Transverse colon (tissue), 4 donors: ENCODE measurements at places on chromosomes 13 and 19.
A peak's percentile ranks its signal among the peaks of the same experiment; 100 is the strongest.

GRCh38 chr13:40205771-40206240 is 460.6 kb downstream of the FOXO1 start:
- DNase-seq: no peak

DNA sequence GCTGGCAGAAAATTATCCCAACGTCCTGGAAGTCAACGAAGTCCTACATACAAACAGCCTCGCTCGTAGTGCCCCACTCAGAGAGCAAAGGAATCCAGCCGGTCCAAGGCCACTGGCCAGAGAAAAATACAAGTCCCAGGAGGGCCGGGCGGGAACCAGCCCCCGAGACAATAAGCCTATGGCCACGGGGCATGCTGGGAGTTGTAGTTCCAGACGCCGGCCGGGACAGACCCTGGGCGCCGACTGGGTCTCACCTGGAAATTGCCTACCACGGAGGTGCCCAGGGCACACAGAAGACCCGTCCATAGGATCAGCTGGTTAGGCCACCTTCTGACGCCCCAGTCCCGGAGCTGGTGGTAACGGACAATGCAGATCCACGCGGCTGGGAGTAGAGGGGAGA is 5.4 kb downstream of the TMEM150B start:
- no peak for DNase-seq

DNA sequence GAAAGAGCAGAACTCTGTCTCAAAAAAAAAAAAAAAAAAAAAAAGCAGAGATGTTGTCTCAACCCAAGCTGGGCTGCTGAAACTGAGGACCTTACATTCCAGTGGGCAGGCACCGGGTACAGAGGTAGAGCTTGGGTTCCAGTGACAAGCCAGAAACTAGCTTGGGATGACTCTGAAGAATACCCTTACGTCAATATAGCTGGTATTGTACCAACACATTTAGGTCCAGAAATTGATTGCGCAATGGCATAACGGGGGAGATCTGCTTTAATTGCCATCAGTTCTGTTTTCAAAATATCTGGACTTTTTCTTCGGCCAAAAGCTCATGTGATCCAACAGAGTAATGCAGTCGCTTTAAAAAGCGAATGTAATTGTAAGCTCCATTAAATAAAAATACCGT is 103.1 kb upstream of the UBL3 start:
- no peak for DNase-seq

DNA sequence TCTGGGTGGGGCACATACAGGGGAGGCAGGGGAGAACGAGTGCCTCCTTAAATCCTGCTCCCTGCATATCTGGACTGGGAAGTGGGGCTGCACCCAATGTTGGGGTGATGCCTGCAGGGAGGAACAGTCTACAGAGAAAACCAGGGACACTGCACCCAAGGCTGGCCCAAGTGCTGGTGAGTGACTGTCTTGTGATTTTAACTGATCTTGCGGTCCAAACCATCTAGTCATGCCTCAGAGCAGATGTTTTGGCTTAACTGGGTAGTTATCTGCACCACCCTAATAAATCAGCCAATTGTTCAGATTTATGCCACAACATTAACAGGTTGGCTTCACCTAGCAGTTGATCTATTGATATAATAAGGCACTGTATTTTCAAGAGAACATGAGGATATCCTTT is 219.2 kb upstream of the IRS2 start:
- DNase-seq: no peak

- DNase-seq: peak; percentile 65
Measured at GRCh38 chr19:19096641-19097627, 33.1 kb downstream of the SLC25A42 start.

- no peak for DNase-seq
Measured at GRCh38 chr19:13834244-13835069, 39.2 kb downstream of the ZSWIM4 start.

- no peak for DNase-seq
Measured at GRCh38 chr19:16773259-16773658, 53.6 kb downstream of the NWD1 start.

DNA sequence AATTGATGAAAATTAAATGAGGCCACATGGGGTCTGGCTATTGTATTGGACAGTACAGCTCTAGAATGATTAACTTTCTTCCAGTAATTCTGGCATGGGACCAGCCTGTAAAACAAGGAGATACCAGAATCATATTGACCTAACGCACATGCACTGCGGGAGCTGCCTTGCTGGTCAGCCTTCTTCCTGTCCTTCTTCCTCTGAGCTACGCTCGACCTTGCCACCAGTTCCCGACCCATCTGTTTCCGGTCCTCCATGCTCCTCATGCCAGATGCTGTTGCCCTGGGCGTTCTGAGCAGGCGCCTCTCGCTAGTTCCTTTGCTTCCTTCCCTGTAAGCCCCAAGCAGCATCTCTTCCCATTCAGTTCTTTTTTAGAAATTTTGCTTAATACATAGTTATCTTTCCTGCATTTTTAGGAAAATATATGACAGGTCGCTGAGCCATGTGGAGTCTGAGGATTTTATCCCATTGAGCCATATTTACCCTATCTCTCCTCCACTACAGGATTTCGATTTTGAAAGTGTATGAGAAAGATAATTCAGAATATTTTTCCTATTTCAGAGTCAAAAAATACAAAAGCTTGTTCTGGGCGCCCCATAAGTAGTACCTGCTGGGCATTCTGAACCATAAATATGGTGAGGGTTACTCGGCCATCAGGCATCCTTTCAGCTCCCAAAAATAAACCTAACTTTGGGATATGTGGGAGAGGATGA is 38.6 kb downstream of the TNFRSF19 start:
- DNase-seq: peak; percentile 18

DNA sequence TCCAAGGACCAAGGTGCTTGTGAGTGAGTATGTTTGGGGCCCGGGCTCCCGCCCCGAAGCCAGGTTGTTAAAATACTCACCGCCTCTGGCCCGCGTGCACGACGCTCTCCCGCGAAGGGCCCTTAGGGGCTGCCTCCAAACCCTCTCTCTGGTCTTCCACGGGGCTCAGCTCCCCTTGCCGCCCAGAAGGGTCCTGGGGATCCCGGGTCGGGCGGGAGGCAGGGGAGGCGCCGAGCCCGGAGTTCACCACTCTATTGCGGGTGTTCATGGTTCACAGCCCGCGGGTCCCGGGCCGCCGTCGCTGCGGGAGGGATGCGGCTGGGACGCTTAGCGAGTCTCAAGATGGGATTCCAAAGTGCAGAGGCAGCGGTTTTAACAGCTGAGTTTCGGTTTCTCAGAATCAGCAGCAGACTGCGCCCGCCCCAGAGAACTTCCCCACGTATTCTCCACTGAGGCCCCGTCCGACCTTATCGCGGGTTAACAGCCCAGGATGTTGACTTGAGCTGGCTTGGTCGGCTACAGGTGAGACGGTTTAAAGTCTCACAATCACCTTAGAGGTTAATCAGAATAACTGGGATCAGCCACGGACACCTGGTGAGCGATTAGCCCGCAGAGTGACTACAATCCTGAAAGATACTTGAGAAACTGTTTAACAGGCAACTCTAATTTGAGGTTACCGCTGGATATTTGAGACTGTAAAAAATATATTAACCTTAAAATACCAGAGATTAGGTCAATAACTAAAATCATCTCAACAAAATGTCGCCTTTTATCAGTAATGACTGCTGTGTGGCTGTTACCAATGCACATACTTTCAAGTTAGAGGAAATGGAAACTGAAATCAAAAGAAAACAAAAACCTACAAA is at the start of gene EPSTI1:
Gene EPSTI1 (minus strand): TSS at position 344 of the 866 bp plus-strand sequence. CDS start 76 bp downstream, at position 268.
- peak; percentile 83 for DNase-seq

DNA sequence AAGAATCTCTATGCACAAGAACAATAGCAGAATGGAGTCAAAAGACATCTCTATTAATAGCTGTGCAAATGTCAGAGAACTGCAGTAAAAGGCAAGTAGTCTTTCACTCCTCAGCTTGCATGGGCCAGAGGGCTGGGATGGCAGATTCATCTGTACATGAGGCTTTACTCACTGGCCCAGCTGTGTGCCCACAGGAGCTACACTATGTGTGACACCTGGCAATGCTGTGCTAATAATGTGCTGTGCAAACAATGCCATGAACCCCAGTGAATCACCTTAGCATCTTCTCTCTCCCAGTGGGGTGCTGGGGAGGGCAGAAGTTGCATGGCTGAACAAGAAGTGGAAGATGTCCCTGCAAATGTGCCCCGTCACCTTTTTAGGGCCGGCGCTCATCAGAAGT is 73.1 kb downstream of the KL start:
- DNase-seq: no peak

DNA sequence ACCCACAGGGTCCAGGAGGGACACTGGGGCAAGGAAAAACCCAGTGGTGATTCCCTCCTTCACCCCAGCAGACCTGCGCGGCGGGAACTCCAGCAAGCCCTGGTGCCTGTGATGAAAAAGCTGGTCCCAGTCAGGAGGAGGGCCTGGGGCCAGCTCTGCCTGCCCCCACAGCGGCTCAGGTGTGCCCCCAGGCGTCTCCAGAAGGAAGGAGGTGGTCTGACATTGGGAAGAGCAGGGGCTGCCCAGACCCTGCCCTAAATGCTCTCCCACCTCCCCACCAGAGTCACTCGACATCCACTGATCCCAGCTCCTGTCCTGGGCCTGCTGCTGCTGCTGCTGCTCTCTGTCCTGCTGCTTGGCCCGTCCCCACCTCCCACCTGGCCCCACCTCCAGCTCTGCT is 6.2 kb downstream of the PTH2 start:
- no peak for DNase-seq

DNA sequence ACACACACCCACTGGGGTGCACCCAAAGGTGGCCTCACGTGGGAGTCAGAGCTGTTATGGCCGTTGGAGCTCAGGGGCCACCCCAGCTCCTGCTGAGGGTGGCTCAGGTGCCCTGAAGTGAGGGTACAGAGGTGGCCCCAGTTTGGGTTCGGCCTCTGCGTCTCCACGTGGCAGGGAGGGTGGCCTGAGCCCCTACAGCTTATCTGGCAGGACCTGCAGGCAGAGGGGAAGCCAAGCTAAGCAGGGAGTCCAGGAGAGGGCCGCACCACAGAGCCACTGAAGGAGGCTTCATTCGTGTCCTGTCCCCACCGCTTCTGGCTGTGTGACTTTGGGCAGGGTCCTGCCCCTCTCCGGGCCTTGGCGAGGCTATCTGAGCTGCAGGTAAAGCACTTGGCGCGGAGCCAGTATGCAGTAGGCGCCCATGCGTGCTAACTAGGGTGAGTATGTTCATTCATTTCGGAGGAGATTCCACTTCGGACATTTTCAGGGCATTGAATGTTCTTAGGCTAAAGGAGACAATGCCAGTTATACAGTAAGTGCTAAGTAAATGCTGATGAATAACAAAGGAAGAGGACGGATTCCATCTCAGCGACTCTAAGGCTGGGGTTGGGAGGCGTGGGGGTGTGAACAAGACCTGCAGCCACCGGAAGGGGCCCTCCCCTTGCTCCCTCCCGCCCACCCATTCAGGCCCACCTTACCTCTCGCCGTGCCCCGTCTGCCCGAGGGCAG is 4.9 kb downstream of the REX1BD start:
- DNase-seq: no peak

DNA sequence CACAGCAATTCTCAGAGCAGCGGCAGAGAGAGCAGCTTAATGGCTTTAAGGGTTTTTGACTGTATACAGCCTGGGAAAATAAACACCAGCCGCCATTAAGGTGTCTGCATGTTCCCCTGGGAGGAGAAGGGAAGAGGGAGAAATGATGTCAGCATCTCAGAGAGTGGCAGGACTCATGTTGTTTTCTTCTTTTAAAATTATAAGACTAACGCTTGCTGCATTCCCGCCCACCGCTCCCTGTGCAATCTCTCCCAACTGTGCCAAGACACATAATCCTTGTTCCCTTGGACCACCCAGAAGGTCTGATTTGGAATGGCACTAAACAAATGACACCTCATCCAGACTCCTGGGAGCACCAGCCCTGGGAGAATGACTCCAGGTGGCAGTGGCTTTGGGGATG is 27.7 kb upstream of the FAM216B start:
- DNase-seq: no peak

GRCh38 chr19:5974721-5975387 is 3.1 kb downstream of the RANBP3 start:
- no peak for DNase-seq
